NCI-H526 (cell line): ENCODE measurements at places on chromosomes 2 and 18.

GRCh38 chr2:207154556-207155510 lies 10.9 kb downstream of the KLF7 start:
- no peak for DNase-seq

GRCh38 chr2:168424112-168424951 lies 31.7 kb upstream of the CERS6 start:
- DNase-seq = no peak

- DNase-seq = no peak
These were observed 1.2 kb upstream of the HS1BP3 start for GRCh38 chr2:20652141-20652540.

- no peak for DNase-seq
These were observed 618.8 kb downstream of the SOCS6 start for GRCh38 chr18:70907673-70908072.

- DNase-seq = no peak
These were observed 237.5 kb downstream of the ZBTB7C start for GRCh38 chr18:48171490-48172188.

DNA sequence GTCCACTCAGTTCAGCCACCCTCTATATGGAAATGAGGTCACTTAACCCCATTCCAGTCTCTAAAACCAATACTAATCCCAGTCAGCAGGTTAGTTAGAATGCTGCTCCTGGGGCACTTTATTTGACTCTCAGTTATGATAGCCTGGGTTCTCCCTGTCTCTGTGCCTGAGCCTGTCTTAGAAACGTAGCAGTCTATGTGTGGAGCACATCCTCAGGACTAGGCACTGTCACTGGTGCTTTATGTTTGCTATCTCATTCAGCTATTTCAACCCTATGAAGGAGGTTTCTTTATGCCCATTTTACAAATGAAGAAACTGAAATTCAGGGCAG lies 152.5 kb upstream of the PKDCC start:
- DNase-seq = no peak

DNA sequence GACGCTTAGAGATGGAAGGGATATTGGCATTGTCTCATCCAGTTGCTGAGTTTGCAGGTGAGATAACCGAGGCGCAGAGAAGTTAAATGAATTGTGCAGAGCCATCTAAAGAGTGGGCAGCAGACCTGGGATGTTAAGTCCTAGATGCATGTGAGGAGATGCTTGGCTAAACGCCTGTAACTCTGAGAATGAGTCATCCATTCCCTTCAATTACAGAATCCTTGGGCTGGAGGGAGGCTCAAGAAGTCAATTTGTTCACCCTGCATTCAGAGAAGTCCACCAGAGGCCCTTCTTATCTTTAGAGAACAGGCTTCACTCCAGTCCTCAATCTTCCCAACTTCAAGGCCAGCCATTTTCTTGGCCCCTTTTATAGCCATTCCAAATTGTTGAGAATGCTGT lies 1.6 kb downstream of the EHD3 start:
- DNase-seq = no peak

- DNase-seq = no peak
These were observed 27.7 kb upstream of the CYP27A1 start for GRCh38 chr2:218754201-218754600.

GRCh38 chr2:84971510-84972206 lies 697 bp downstream of the KCMF1 start:
- DNase-seq = peak; percentile 73

DNA sequence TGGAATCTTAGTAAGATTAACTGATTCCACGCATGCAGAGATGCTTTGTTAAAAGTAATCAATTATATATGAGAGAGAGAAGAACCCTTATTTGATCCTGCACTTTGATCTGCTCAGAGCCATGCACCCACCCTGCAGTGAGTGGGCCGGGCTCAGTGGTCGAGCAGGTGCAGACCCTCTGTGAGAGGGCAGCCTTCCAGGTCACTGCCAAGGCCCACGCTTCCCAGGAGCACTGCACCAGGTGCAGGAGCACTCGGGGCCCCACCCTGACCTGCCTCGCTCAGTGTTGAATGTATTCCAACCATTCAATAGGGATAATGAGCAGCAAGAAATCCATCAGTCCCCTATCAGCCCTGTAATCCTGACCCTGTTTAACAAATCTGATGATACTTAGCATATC lies 126.9 kb downstream of the TMEM200C start:
- DNase-seq = no peak

DNA sequence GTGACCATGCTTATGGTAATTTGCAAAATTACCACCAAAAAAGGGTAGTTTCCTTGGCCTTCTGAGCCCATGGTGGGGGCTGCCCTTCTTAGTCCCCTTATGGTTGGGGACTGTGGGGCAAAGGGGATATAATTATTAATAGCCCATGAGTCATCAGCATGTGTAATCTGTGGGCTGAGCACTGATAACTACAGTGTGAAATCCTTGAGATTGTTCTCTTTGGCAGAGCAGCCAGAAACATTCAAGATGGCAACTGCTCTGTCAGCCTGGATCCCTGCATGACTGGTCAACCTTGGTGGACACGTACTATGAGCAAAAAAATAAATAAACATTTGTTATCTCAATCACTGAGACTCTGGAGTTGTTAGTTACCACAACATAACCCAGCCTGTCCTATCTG lies 61.3 kb downstream of the MGAT4A start:
- no peak for DNase-seq

DNA sequence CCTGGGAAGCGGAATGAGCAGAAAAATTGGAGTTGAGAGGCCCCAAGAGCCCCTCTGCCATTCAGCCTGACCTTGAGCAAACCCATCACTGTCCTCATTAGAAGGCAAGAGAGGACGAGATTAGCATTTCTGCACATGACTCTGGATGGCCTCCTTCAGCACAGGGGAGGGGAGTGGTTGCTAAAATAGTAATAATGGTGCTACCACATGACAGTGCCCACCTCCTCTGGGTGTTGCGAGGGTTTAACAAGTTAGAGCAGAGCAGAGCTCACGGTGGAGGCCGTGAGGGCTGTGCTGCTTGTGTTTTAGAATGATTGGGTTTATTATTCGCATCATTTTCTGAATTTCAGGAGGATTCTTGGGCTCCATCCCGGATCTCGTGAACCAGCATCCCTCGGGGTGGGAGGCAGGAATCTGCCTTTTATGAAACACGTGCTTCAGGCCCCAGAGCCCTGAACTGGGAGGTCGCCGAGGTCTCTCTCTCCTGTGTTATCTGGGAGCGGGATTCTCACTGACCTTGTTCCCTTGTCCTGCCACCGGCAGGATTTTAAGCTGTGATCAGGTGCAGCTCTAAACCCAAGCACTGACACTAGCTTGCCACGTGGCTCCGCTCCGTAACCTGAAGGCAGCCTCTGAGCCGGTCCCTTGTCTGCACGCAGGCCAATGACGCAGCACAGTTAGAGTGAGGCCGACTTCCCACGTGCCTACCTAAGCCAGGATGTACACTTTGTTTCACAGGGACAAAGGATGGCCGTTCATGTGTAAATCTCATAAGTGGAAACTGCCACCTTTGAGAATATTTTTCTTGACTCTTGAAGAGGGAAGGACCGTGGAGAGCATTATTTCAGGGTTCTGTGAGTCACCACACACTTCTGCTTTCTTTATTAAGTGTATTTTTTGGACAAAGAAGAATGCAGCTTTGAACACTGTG lies 142.3 kb downstream of the ACOXL start:
- no peak for DNase-seq

DNA sequence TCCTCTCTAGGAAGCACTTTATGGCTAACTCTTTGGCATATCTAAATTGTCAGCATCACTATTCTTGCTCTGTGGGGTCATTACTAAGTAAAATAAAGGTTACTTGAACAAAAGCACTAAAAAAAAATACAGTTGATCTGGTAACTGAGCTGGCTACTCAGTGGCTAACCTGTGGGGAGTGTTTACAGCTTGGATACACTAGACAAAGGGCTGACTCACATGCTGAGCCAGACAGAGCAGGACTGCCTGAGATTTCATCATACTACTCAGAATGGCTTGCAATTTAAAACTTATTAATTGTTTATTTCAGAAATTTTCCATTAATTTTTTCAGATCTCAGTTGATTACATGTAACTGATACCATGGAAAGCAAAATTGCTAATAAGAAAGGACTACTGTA lies 1690.4 kb upstream of the SLC39A10 start:
- DNase-seq = no peak

DNA sequence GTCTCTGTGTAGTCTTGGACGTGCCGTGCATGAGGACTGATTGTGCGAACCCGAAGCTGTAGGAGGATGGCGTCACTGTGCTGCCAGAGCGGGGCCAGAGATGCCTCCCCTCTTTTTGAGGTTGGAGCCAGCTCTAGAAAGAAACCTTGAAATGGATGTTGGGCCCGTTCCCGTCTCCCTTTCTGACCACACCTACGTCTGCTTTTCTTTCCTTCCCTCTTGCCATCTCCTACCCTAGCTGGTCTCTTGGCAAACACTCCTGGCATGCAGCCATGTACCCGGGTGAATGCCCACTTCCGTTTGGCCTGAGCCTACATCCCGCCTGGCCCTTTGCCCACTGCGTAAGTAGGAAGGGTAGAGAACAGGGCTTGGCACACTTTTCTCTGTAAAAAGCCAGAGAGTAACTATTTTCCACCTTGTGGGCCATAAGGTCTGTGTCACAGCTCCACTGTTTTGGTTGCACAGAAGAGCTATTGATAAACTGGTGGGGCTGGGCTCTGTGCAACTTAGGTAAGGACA lies 37.4 kb downstream of the SH3BP4 start:
- no peak for DNase-seq

DNA sequence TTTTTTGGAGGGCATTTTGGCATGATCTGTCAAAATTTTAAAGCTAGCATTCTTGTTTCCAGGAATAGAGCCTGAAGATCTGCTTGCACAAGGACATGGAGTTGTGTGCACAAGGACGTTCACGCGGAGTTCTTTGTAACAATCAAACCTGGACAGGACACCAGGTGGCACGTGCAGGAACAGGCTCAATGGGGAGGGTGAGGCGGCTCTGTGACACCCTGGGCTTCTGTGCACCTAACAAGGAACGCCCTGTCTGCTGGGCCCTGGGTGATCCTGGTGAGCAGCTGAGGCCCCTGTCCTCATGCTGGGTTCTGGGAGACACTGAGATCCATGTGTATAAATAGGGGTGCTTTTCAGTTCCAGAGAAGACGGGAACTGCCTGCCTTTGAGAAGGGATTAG lies 93.1 kb upstream of the PXDN start:
- no peak for DNase-seq

- no peak for DNase-seq
These were observed 72.7 kb downstream of the FAM228A start for GRCh38 chr2:24247592-24247991.

DNA sequence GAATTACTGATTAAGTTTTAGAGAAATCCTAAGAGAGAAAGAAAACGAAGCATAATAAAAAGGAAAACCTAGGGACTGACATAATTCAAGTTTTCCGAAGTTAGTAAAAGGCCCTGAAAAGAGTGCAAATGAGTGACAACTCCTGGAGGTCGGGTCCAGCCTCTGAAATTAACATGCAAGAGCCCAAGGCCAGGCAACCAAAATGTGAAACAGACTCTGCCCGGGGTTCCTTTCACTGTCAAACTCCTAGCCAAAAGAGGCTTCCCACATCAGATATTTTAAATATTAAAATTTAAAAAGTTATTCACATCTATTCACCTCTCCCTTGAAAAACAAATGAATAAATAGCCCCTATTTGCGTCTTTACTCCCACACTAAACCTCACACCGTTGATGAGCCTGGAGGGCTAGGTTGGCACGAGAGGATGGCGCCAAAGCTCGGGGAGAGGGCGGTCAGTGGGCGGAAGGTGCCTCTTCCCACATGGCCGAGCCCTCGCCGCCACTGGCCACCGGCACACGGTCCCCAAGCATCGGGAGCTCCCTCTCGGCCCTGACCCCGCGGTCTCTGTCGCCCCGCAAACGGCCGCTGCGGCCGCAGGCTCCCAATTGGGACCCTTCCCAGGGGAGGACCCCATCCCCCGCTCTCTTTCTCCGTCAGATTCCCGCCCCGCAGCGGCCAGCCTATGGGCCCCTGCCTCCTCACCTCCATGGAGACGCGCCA lies 630 bp downstream of the PPM1G start:
- DNase-seq = peak; percentile 63

DNA sequence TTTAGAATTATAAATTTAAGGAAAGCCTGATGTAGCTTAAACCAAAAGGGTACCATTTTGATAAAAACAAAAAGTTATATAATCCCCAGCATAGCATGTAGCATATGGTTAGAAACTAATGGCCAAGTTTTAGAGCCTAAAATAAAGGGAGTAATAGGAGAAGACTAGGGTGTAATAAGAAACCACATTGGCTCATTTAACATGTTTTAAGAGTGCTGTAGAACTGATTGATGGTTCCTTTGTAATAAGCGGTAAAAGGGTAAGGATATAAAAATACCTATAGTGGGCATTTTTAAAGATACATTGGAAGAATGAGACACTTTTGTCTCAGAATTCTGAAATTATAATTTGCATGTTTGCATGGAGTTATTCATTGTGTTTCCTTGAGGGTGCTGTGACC lies 1.9 kb downstream of the PSMA8 start:
- DNase-seq = no peak

GRCh38 chr2:44152865-44153669 lies 15.6 kb upstream of the PPM1B start:
- DNase-seq = no peak

DNA sequence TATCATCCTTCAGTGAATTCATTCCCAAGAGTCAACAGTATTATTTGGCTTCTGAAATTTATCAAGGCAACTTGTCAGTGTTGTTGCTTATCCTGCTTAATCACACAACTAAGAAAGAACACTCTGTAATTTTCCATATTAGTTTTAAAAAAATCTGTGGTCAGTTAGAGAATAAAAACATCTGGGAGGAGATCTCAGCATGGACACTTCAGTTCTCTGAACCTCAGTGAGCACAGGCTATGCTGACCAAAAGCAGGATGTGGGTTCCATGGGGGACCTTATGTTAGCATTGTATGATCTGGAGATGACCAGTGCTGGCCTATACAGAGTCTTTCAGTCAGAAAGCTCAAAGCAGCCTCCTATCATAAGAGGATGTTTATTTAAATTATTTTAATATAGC lies 79.1 kb upstream of the KLHL14 start:
- DNase-seq = no peak

- no peak for DNase-seq
These were observed 89.7 kb downstream of the TMEM247 start for GRCh38 chr2:46569061-46569560.

DNA sequence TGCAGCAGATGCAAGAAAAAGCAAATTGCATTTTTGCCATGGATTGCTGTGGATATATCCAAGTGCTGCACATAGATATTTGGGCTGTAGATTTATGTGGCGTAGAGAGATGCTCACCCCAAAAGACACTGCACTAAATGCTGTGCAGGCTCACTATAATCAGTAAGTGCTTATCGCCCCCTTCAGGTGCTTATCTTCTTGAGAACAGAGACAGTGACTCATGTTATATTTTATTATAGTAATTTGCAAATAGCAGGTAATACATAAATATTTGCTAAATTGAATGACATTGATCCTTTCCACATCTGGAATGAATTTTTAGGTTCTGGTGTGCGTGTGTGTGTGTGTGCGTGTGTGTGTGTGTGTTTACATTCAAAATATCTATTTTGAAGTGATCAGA lies 36.8 kb upstream of the PLEKHM3 start:
- DNase-seq = peak; percentile 67

DNA sequence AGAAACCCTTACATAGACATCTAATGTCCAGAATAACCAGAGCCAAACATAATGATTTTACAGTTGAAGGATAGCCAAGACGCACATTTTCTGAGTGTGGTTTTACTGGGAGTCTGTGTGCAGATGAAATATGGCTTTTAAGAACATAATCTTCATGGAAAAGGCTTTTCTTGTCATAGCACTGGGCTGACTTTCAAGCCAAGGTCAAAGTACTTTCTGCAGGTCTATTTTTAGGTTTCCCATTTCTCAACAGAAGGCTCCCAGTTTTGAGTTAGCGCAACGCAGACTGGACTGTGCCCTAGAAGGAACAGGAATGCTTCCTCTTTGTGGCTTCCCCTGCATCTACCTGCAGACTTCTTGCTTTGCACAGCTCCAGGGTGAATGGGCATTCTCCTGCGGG lies 92.3 kb upstream of the UPP2 start:
- DNase-seq = no peak
